ENCODE measurements at places on chromosomes 16 and 17. TPM values are rescaled to one million over a fixed set of nuclear protein-coding genes. Genes with fewer than 3 reads are reported as not detected.

DNA sequence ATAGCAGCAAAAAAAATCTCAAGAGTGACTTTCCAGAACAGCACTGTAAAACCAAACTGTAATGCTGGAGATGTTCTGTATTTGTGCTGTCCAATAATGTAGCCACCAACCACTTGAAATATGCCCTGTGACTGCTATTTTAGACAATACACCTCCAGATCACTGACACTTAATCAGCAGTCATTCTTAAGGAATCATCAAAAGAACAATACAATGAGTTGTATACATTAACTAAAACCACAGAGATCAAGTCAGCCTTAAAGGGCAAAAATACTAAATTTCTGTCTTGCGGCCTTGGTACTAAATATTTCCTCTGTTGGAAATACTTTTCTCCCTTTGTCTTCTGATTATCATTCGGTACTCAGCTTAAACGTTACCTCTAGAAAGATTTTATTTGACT, 33.6 kb upstream of the ANKFY1 start:
- H3K27ac ChIP-seq = no peak overlapping the region
- peaks cover 10% of the 10 kb centered on the region for H3K36me3 ChIP-seq
- H3K4me3 ChIP-seq = no peak overlapping the region
- no peak for DNase-seq
- no peaks in the 10 kb centered on the region for H3K27me3 ChIP-seq

DNA sequence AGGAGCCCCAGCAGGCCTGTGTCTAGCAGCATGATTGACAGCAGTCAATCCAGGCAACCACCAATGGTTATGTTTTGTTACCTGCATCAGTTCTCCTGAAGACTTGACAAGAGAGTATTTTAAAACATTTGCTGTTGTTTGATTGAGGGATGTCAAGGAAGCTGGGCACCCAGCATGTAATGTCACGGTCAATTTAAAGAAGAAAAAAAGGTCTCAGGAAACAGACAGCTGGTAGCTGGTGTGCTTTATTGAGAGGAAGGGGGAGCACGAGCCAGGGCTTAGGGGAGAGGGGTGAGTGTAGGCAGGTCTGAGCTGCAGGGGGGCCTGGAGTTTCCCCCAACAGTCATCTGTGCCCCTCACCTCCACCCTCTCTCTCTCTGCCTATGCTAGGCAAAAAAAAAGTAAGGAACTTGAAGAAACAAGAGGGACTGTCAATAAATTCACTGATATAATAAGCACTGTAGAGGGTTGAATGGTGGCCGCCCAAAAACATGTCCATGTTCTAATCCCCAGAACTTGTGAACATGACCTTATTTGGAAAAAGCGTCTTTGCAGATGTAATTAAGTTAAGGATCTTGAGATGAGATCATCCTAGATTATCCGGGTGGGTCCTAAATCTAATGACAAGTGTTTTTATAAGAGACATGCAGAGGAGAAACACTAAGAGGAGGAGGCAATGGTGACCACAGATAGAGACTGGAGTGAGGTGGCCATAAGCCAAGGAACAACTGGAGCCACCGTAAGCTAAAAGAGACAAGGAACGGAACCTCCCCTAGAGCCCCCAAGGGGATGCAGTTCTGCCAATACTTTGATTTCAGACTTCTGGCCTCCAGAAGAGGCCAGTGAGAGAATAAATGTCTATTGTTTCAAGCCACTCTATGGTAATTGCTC, 14.5 kb downstream of the TSPOAP1 start:
- H3K27ac ChIP-seq = no peak overlapping the region
- peaks cover 3% of the 10 kb centered on the region for H3K27me3 ChIP-seq
- no peak for DNase-seq
- H3K36me3 ChIP-seq = no peaks in the 10 kb centered on the region
- peaks cover 5% of the 10 kb centered on the region for H3K4me1 ChIP-seq
- H3K4me3 ChIP-seq = no peak overlapping the region

MIS12 gene
- total RNA-seq = 21.9 TPM

GRCh38 chr16:11526655-11527350, 59.9 kb downstream of the LITAF start:
- peaks cover 8% of the 10 kb centered on the region for H3K27me3 ChIP-seq

- no peak for DNase-seq
- H3K27ac ChIP-seq = no peak overlapping the region
- H3K27me3 ChIP-seq = no peaks in the 10 kb centered on the region
- peaks cover 29% of the 10 kb centered on the region for H3K36me3 ChIP-seq
- peaks cover 23% of the 10 kb centered on the region for H3K4me1 ChIP-seq
These were observed 7.7 kb downstream of the ZNF207 start for GRCh38 chr17:32357615-32358014.

MT3 gene
- not detected for total RNA-seq

EVPLL gene
- not detected for total RNA-seq

- H3K4me1 ChIP-seq = no peaks in the 10 kb centered on the region
- H3K4me3 ChIP-seq = no peak overlapping the region
- no peaks in the 10 kb centered on the region for H3K36me3 ChIP-seq
- H3K27me3 ChIP-seq = no peaks in the 10 kb centered on the region
- H3K27ac ChIP-seq = no peak overlapping the region
- no peak for DNase-seq
These were observed 153.9 kb upstream of the CACNG3 start for GRCh38 chr16:24102209-24102660.

DNA sequence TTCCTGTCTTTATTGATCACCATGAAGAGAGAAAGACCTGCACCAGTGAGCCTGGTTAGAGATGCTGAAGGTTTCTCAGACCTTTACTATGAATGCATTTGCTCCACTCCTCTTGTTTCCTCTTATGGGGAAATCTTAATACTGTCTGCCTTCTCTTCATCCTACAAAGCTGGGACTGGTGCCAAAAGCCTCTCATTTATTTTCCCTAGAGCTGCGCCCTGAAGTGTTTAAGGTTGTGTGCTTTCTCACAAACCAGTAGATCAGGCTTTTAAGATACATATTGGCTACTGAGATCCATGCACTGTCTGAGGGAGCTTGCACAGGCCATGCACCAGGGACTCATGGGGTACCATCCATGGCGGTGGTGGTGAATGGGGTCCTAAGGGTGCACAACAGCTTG, 286.1 kb upstream of the PMFBP1 start:
- H3K4me1 ChIP-seq = no peaks in the 10 kb centered on the region
- H3K27me3 ChIP-seq = no peaks in the 10 kb centered on the region
- no peak overlapping the region for H3K4me3 ChIP-seq
- no peak for DNase-seq
- peaks cover 17% of the 10 kb centered on the region for H3K36me3 ChIP-seq
- H3K27ac ChIP-seq = no peak overlapping the region

MYH1 gene
- not detected for total RNA-seq

GALK1 gene
- total RNA-seq = 59.8 TPM

- H3K4me1 ChIP-seq = no peaks in the 10 kb centered on the region
- H3K4me3 ChIP-seq = no peak overlapping the region
- no peaks in the 10 kb centered on the region for H3K27me3 ChIP-seq
- H3K27ac ChIP-seq = no peak overlapping the region
These were observed 89.1 kb upstream of the HS3ST3A1 start for GRCh38 chr17:13690806-13691205.

CALB2 gene
- 23.6 TPM for total RNA-seq

NPIPA5 gene
- 2.8 TPM for total RNA-seq

GRCh38 chr16:88131256-88131655, 180.0 kb downstream of the BANP start:
- H3K36me3 ChIP-seq = no peaks in the 10 kb centered on the region
- H3K4me3 ChIP-seq = no peak overlapping the region
- DNase-seq = no peak
- H3K27ac ChIP-seq = no peak overlapping the region
- peaks cover 4% of the 10 kb centered on the region for H3K4me1 ChIP-seq

C1QTNF8 gene
- total RNA-seq = not detected

KRTAP2-3 gene
- total RNA-seq = 0.98 TPM

TTLL6 gene
- 3.5 TPM for total RNA-seq

CD300A gene
- not detected for total RNA-seq

DNA sequence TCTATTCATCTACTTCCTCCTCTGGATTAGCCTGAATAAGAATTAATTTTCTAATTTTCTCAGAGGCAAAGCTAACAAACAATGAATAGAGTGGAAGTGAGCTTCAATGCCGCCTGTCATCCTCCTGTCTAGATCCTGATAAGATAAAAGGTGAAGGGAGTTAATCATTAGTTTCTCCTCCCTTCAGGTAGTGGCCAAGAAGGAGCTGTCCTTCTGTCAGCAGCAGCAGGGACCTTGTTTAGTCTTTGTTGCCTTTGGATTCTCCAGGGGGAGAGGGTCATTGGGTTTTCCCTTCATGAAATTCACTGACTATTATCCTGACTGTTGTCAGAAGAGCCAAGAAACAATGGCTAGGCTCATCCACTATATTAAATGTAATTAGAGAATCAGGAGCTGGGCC, 420.2 kb upstream of the GOT2 start:
- H3K27ac ChIP-seq = no peak overlapping the region
- no peaks in the 10 kb centered on the region for H3K27me3 ChIP-seq
- no peaks in the 10 kb centered on the region for H3K36me3 ChIP-seq
- no peaks in the 10 kb centered on the region for H3K4me1 ChIP-seq

ST6GALNAC1 gene
- total RNA-seq = 10.3 TPM

TMC7 gene
- 1.4 TPM for total RNA-seq

DNA sequence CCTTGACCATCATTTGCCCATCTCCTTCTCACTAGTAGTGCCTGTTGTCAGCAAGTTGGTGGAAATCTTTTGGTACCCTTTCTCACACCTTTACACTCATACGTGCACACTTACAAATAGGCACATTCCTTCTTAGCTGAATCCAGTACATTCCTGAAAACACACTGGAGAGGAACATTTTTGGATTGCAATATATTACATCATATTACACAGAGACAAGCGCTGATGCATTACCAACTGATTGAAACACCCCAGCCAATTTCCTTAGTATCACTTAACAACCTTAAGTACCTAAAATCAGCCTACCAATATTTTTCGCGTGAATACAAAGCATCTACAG, 64.1 kb downstream of the PLCG2 start:
- H3K36me3 ChIP-seq = no peaks in the 10 kb centered on the region
- peaks cover 4% of the 10 kb centered on the region for H3K27me3 ChIP-seq
- H3K27ac ChIP-seq = no peak overlapping the region
- H3K4me3 ChIP-seq = no peak overlapping the region
- DNase-seq = no peak

GRCh38 chr17:49093131-49093530, 39.4 kb upstream of the B4GALNT2 start:
- DNase-seq = no peak
- H3K36me3 ChIP-seq = peaks cover 3% of the 10 kb centered on the region
- no peaks in the 10 kb centered on the region for H3K27me3 ChIP-seq
- no peak overlapping the region for H3K4me3 ChIP-seq
- H3K4me1 ChIP-seq = no peaks in the 10 kb centered on the region
